Stimulated activated CD4-positive, alpha-beta T cell treated with anti-CD3 and anti-CD28 coated beads, Interleukin-2, amount 100 ng/mL, for 48 hours (primary cell): ENCODE measurements at places on chromosomes 1 and 21.
A peak's percentile ranks its signal among the peaks of the same experiment; 100 is the strongest.

- DNase-seq = no peak
These were observed 11.8 kb downstream of the RSBN1 start for GRCh38 chr1:113800487-113800886.

DNA sequence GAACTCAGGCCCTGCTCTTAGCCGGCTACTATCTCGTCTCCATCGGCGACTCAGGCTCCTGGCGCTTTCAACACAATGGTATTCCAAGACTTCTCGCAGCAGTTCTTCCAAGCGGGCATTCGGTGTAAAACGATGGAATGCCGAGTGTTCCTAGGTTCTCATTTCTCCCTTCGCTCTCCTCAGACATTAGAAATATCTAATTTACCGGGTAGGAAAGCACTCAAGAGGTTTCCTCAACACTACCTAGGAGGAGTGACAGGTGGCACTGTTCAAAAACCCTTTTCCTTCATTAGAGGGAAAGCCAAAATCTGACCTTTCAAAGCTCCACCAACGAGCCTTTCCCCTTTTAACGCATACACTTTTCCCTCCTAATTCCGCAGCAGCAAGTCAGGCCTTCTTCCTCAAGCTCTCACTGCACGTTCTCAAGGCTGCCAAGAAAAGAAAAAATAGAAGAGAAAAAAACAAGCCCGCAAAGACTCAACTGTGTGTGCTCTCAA, 601 bp downstream of the UBE2G2 start:
- no peak for DNase-seq

- DNase-seq = no peak
These were observed 1.2 kb upstream of the EPHA10 start for GRCh38 chr1:37765916-37766664.

GRCh38 chr1:19877821-19878636, 4.2 kb upstream of the OTUD3 start:
- no peak for DNase-seq

DNA sequence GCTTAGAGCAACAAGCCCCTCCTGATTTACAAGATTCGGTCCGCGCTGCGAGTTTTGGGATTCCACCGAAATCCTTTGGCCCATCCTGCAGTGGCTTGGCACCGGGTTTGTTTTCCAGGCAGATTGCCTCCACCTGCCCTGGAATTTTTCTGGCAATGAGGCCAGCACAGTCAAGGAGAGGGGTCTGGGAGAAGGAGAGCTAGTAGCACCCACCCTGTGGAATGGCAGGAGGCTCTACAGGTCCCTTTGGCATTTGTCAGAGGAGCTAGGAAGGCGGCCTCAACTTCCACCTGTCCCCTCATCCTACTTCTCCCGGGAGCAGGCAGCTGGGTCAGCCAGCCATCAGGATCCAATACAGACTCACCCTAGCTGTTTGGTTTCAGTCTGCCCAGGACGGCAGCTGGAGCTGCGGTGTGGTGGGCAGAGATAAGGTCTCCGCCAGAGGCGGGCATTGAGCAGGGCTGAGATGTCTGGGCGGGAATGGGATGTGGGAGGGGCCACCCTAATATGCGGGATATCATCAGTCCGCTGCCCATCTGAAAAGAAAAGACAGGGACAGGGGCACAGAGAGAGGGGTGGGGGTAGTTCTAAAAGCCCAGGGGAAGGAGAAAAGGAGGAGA, 37.8 kb upstream of the PRELP start:
- DNase-seq = no peak

DNA sequence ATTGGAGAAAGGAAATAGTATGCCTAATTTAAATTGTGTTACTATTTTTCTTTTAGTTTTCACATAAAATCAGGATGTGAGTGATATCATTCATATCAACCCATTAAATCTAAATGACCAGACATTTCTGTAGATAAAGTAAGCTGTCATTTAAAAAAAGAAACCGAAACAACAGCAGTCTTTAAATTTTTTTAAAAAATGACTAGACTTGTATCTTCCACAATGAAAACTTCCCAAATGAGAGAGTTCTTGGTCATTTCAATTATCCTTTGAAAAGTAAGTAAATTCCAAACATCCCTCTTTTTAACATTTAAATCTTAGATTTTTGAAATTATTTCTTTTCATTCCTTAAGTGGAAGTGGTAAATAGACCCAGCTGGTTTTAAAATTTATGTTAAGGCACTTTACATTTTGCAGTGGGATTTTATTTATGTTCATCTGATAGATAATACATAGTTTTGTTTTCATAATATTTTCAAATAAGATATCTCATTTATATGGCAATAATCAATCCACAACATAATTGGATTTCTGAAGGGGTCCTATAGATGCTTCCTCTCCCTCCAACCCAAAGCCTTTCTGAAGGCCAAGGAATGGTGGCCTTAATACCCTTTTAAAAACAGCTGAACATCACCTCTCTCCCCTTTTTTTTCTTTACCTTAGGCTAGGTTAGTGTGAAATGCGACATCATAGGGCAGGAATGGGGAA, 3.1 kb downstream of the FOXD3 start:
- DNase-seq = no peak

GRCh38 chr1:68969441-68969840, 472.6 kb upstream of the DEPDC1 start:
- no peak for DNase-seq

DNA sequence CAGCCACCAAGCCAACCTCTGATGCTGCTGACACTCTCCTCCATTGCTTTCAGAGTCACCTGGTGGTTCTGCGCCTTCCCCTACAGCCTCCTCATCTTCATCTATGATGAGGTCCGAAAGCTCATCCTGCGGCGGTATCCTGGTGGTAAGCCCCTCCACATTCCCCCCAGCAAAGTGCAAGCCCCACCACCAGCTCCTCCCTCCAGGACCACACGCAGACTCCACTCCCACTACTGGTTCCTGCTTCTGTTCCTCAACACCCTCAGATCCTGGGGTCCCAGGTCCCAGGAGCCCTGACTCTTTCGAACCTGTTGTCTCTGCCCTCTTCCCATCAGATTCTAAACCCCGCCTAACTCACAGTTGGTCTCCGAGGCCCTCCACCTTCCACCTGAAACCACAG, 11.6 kb upstream of the ATP1A4 start:
- DNase-seq = no peak

- DNase-seq = no peak
These were observed 60.5 kb downstream of the ERI3 start for GRCh38 chr1:44294588-44295007.

DNA sequence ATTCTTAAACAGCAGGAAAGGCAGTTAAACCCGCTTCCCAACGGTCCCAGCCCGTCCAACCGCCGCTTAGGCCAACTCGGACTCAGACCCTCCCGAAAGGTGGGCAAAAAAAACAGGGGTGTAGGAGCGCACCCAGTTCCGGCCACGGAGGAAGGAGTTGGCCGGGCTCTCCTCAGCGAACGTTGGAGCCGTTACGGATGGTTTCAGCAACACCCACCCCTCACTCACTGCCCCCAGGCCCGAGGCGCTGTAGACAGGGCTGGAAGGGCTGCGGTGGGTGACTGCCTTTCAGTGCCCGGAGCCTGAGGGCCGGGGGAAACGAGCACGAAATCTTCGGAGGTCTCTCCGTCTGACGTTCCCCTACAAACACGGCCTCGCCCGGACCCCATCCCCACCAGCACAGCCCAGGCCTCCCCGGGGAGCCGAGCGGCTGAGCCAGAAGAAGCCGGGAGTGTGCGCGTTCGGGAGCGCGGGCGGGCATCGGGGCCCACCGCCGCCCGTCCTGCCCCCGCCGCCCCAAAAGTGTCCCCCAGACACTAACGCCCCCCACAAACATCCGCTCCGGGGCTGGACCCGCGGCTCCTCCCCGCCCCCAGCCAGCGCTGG, 1.3 kb downstream of the KDM5B start:
- peak; percentile 20 for DNase-seq

DNA sequence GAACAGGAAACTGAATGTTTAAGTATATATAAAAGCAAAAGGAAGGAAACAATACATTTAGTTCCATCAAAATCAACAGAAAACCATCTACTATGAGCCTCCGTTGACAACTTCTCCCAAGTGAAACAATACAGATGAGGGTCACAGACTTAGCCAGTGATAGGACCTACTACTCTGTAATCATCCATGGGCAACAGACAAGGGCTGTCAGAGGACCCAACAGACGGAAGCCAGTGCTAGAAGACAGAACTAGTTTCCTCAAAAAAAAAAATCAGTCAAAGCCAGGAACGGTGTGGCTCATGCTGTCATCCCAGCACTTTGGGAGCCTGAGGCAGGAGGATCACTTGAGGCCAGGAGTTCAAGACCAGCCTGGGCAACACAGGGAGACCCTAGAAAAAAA, 20.6 kb downstream of the RERE start:
- DNase-seq = no peak

- no peak for DNase-seq
These were observed 28.3 kb upstream of the RAB3GAP2 start for GRCh38 chr1:220300442-220301121.

DNA sequence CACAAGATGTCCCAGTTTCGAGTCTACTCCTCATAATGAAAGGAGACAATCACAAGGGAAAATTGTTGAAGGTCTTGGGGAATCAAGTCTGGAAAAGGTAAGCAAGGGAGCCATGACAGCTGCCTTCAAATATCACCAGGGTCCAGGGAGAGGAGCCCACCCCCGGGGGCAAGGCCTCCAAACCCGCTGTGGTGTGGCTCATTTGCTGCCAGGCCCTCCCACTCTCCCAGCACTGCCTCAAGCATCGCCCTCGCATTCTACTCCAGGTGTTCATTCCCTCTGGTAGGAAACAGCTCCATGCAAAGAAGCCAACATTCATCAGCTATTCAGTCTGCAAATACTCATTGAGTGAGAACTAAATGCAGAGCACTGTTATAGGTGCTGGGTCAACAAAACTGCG, 8.6 kb downstream of the S100A9 start:
- no peak for DNase-seq

- DNase-seq = peak; percentile 65
These were observed 409 bp upstream of the HOOK1 start for GRCh38 chr1:59814180-59814900.

DNA sequence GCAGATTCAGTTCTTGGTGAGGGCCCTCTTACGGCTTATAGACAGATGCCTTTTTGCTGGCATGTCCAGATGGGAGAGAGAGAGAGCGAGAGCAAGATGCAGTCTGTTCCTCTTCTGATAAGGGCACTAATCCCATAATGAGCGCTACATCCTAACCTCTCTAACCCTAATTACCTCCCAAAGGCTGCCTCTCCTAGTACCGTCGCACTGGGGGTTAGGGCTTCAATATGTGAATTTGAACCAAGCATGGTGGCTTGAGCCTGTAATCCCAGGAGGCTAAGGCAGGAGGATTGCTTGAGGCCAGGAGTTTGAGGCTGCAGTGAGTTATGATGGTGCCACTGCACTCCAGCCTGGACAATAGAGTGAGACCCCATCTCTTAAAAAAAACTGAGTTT, 10.5 kb upstream of the SDE2 start:
- no peak for DNase-seq

DNA sequence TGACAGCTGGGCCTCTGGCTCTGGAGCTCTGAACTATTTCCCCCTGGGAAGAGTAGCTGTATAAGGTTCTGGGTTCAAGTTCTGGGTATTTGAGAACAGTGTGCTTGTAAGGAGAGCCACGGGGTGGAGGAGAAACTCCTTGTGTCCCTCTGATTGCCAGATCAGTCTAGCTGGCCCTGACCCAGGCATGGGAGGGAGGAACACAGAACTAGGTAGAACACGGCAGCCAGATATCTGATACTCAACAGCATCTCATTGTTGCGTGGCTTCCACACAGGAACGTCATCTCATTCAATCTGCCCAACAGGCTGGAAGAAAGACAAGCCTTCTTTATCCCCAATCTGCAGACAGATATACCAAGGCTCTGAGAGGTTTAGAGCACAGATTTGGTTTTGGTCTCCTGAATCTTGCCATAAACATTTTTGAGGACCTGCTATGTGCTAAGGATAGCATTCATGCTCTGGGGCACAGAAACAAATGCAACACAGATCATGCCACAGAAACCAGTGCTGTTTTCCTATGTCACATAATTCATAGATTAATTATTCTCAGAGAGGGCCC, 83.8 kb downstream of the PLXNA2 start:
- no peak for DNase-seq

- no peak for DNase-seq
These were observed 14.8 kb upstream of the PIGM start for GRCh38 chr1:160046494-160047110.

- no peak for DNase-seq
These were observed 233.8 kb downstream of the RHOU start for GRCh38 chr1:228968891-228969606.

DNA sequence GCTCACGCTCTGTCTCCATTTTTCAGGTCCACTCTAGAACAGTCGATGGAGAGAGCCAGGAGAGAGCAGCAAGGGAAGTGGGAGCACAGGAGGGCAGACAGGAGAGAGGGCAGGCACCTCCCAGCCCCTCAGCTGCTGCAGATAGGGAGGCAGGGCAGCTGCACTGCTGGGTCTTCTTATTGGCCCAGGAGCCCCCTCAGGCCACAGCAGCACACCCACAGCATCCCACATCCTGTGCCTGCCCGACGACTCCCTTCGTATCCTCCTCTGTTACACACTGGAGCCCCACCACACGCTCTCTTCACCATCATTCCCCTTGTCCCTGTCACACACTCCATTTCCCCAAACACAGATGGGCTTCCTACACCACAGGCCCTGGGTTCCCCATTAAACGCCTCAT, 13.7 kb upstream of the ARTN start:
- DNase-seq = no peak

DNA sequence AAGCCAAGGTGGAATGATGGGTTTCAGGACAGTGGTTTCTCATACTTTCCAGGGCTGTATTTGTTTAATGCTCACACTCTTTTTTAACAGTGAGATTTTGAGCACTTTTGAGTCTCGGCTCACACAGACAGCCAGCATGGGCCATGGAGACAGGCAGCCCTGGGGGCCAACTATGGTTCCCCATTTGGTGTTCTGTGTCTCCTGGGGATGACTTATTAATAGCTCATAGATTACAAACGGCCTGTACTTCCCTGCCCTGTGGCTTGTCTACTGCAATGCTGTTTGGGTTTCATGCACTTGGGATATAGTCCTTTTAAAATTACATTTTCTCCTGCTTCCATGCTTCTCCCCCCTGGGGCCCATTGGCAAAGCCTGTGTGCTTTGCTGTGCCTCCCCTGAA, 178.3 kb downstream of the KCNJ6 start:
- no peak for DNase-seq

- no peak for DNase-seq
These were observed 87.5 kb downstream of the IER5 start for GRCh38 chr1:181175955-181176354.

- DNase-seq = no peak
These were observed 25.6 kb upstream of the FAM89A start for GRCh38 chr1:231065510-231066241.

- DNase-seq = no peak
These were observed 51.8 kb downstream of the KCNK1 start for GRCh38 chr1:233665575-233666270.

GRCh38 chr1:6438047-6438525, 13.5 kb downstream of the ESPN start:
- peak; percentile 67 for DNase-seq
